ENCODE measurements at places on chromosomes 3 and 15.
A peak's percentile ranks its signal among the peaks of the same experiment; 100 is the strongest.

DNA sequence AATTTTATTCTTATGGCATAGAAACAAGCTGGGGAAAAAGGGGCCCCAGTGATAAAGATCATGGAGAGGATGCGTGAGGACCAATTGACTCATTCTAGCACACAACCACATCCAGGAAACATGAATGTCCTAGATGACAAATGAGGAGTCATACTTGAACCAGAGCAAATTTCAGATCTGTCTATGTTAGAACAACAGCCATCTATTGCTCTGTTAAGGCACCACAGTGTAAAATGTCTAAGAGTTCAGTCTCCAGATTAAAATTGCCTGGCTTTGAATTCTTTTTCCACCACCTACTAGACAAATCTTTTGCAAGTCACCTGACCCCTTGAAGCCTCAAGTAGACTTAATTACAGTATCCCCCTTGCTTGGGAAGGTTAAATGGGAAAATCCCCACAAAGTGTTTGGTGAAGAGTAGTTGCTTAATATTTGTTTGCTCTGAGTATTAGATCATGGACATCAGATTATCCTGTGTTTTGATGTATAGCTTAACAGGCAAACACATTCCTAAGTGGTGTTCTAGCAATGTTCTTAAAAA is 258.7 kb upstream of the TGFBR2 start:
- DNase-seq: peak; percentile 21

GRCh38 chr3:117645561-117646242 is 936.1 kb downstream of the TUSC7 start:
- no peak for DNase-seq

- DNase-seq: no peak
Observed at GRCh38 chr3:54871867-54872266, 56.0 kb downstream of the LRTM1 start.

DNA sequence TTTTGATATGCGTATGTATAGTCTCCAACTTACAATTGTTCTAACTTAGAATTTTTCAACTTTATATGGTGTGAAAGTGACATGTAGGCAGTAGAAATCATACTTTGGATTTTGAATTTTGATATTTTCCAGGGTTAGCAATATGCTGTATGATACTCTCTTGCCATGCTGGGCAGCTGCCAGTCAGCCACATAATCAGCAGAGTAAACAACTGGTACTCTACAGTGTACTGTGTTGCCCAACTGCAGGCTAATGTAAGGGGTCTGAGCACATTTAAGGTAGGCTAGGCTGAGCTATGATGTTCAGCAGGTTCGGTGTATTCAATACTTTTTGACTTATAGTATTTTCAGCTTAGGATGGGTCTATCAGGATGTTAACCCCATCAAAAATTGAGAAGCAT is 52.0 kb upstream of the RYK start:
- no peak for DNase-seq

DNA sequence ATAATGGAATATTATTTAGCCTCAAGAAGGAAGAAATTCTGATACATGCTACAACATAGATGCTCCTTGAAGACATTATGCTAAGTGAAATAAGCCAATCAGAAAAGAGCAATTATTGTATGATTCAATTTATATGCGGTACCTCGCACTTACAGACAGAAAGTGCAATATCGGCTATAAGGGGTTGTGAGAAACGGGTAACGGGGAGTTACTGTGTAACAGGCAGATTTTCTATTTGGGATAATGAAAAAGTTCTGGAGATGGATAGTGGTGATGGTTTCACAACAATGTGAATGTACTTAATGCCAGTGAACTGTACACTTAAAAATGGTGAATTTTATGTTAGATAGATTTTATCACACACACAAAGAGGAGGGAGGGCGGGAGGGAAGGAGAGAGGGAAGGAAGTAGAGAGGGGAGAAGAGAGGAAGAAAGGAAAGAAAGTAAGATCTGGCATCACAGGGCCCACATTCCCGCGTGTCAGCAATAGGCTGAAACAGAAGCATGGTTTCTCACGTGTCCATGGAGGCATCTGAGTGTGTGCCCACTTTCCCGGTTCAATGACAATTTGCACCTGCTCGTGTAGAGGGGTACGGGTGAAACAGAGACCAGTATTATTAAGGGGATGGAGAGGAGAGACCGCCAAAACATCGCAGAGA is 700 bp upstream of the BLM start:
- DNase-seq: no peak

GRCh38 chr3:28982906-28983305 is 298.0 kb upstream of the RBMS3 start:
- no peak for DNase-seq
